ENCODE measurements at places on chromosomes 5 and 9.

DNA sequence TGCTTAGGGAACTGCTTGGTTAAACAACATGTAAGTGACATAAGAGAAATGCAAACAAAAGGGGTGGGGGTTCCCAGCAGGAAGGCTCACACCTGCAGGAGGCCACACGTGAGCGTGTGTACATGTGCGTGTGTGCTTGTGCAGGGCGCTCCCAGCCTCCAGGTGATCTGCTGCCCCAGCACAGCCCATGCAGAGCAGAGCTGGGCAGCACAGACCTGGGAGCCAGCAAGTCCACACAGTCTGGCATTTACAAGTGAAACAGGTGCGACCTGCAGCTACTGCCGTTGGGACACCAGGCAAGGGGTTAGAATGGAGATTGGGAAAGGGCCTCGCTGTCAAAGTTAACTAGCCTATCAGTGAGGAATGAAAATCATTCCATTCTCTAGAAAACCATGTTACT is 41.8 kb downstream of the GRAMD2B start:
- DNase-seq: no peak

DNA sequence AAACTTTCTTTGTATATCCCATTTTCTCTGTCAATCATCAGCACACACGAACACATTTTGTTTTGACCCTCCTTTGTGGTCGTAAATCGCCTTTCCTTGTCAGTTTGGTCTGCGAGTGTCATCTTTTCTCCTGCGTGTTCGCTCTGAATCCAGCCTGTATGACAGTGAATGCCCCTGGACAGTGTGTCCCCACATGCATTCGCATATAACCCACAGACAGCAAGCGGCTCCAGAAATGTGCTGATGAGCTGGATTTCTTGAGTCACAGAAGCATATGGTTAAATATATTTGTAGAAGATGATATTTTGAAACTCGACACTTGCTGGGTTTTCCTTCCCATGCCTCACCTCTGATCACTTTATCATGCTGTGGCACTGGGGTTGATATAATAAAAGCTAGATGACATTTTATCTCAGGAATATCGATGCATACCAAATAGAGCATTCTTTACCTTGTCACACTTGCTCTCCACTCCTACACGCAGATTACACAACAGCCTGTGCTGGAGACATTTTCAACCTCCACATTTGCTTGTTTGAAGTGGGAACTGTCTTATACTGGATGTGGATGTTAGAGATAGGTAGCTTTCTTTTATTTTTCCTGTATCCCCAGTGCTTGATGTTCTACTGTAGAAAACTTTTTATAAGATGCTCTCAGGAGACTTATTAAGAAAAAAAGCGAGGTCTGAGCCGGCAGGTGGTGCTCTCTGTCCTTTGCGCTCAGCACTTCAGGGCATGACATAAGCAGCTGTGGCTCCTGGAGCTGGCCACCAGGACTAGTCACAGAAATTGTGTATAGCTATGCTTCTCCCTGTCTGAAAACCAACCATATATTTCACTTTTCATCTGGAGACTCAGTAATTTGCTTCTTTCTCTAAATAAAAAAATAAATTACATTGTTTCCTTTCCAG is 215.1 kb downstream of the SH3GL2 start:
- no peak for DNase-seq

GRCh38 chr5:137446615-137447014 is 52.5 kb downstream of the SPOCK1 start:
- no peak for DNase-seq

DNA sequence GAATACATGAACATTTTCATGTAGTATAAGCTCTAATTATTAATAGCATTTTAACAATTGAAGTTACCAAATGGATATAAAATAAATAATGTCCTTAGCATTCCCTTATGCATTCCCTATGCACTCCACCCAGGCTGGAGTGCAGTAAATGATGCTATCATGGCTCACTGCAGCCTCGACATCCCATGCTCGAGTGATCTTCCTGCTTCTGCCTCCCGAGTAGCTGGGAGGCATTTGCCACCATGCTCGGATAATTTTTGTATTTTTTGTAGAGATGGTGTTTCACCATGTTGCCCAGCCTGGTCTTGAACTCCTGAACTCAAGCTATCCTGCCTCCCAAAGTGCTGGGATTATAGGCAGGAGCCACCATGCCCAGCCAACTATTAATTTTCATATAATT is 184.0 kb downstream of the PBX3 start:
- DNase-seq: no peak

- no peak for DNase-seq
Measured at GRCh38 chr9:68416936-68417564, 60.6 kb downstream of the PGM5 start.

GRCh38 chr5:33491941-33492340 is 51.2 kb downstream of the TARS1 start:
- no peak for DNase-seq
